Activated T-cell treated with anti-CD3 and anti-CD28 coated beads for 4 hours (primary cell): ENCODE measurements at places on chromosomes 4 and X.

DNA sequence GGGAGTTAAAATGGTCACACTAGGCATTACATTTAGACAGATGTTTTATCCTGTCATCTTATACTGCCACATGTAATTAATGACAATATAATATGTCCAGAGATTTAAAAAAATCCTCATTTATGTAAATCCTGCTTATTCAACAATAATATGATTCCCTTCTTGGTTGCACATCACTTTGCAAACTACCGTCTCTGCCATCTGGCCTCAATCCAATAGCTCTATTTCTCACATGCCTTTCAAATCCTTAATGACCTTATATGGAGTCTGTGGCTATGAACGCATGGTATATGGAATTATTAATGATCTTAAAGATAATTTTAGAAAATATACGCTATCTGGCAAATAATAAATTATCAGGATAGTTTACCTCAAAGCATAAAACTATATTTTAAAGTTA is 144.5 kb downstream of the NPNT start:
- no peak for DNase-seq

DNA sequence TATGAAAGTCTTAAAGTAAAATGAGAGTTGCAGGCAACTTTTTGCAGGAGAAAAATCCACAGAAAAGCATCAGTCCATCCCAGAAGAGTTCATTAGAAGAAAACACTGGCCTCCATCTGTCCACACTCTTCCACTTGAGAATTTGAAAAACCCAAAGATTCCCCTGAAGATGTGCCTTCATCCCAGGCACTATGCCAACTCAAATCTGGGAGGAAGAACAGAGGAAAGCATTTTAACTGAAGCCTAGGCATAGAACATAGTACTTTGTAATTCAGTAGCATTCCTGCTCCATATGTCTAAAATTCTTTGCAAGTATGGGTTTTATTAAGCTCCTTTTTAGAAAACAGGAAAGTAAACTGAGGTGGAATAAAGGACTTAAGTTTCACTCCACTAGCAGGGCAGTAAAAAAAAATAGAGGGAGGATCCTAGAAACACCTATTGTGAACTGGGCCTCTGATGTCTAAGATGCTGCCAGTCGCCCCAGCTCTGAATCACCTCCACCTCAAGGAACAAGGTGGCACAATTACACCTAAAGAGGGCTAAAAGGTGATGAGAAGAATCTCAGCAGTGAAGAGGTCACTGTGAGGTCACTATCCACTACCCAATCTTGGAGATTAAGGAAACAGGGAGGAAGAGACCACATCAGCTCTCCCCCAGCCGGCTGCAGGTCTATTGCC is 141.9 kb upstream of the FAM241A start:
- DNase-seq = no peak

DNA sequence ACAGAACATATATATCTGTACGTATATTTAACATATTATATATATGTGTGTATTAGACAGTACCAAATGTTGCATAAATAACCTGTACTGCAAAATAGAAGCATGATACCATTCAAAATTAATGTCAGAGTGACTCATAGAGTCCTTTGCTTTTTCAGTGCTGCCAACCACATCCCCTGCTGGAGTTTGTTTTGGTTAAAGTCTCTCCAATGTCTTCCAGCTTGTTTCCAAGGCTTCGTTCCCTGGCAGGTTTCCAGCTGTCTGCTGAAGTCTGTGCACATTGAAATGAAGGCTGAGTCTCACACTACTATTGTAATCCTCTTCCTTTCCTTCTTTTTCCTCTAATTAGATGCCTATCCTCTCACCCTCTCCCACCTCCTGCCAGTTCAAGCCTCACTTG is 14.9 kb downstream of the NRK start:
- no peak for DNase-seq

DNA sequence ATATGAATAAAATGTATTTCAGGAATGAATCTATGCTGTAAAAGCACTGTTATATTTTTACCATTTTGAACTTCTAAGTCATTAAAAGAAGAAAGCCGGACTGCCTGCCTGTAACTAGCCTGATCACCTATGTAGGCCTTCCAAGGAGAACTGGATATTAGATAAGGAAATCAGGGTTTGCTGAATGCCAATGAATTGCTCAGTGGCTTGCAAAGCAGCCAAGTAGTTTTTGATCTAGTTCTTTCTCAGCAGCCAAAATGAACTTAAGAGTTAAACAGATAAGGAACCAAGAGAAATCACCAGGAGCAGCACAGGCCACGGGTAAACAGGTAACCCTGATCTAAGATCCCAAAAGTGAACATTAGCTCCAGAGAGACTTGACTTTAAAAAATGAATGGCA is 3.3 kb downstream of the ANXA5 start:
- no peak for DNase-seq

DNA sequence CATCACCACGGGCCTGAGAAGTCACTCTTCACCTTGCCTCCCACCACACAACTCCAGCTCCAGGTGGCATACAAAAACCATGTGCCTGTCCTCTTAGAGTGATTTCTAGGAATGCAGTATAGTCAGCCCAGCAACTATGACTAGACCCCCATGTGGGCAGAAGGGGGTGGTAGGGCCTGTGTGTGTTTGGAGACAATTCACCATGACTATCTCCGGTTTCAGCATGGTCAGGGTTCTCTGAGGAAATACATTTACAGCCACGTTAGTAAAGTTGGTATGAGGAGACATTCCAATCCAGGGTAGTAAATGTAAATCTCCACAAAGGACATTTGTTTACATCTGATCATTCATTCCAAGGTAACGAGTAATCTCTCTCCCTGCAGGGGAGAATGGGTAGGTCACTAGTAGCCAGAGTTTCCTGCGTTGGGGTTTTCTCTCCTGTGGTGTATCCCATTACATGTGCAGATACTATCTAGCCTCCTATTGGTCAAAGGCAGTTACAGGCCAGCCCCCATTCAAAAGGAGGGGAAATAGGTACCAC is 4.2 kb upstream of the MTMR1 start:
- no peak for DNase-seq

GRCh38 chr4:52643785-52644244 is 15.3 kb downstream of the USP46 start:
- DNase-seq = no peak
